Stimulated activated CD4-positive, alpha-beta T cell treated with anti-CD3 and anti-CD28 coated beads, Interleukin-15, amount 100 ng/mL, for 24 hours (primary cell): ENCODE measurements at places on chromosomes 11 and 22.
A peak's percentile ranks its signal among the peaks of the same experiment; 100 is the strongest.

DNA sequence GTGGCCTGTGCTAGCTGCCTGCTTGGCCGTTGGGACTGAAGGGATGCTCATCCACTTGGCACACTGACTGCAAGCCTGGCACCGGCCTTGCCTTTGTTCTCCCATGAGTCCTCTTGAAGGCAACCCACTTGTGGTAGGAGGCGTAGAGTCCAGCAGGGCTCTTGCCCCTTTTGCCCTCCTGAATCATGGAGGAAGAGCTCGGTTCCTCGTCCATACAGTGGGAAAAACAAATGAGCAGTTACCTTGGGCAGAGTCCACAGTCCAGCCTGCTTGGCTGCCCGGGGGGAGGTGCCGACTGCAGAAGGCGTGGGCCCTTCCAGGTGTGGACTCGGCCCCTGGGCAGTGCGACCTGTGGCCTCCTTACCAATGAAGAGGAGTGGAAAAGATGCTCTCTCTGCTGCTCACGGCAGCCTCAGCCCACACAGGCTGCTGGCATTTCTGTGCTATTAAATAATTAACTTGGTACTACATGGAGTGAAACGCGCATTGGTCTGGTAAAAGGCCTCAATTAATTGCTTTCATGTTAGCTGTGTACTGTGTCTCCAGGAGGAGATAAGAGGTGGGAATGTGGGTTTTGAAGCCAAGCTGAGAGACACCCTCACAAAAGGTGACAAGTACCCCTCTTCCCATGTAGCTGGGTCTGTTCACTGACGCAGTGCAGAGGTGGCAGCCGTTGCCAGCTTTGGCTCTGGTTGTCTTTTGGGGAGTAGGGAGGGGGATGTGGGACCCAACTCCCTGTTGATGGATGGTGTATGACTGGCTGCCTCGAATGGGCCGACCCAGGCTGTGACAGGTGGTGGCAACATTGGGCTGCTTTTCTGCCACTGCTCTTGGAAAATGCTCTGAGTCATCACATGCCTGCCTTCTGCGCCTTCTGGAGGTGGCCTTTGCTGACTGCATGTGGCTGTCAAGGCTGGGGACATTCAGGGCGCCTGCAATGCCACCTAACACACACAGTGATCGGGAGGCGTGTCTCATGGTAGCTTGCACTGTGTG, 26.8 kb upstream of the B3GAT1 start:
- no peak for DNase-seq

- DNase-seq, result no peak
These were observed 88.5 kb downstream of the ALX4 start for GRCh38 chr11:44221456-44221855.

GRCh38 chr11:75066061-75066460, 30.6 kb downstream of the OR2AT4 start:
- no peak for DNase-seq

DNA sequence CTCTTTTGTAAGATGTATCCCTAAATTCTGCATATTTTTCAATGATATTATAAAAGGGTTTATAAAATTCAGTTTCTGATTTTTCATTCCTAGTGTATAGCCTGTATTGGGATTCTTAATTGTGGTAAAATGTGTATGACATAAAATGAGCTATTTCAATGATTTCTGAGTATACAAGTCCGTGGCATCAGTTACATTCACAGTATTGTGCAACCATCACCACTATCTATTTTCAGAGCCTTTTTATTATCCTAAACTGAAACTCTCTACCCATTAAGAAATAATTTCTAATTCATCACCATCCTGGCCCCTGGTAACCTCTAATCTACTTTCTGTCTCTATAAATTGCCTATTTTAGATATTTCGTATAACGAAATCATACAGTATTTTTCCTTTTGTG, 39.8 kb downstream of the EIF3F start:
- DNase-seq, result no peak

- no peak for DNase-seq
These were observed 98.1 kb downstream of the SIK3 start for GRCh38 chr11:117000014-117000737.

GRCh38 chr11:28529540-28530410, 421.6 kb downstream of the METTL15 start:
- no peak for DNase-seq

- DNase-seq, result peak; percentile 43
These were observed 422 bp downstream of the GLB1L2 start for GRCh38 chr11:134332189-134332631.

DNA sequence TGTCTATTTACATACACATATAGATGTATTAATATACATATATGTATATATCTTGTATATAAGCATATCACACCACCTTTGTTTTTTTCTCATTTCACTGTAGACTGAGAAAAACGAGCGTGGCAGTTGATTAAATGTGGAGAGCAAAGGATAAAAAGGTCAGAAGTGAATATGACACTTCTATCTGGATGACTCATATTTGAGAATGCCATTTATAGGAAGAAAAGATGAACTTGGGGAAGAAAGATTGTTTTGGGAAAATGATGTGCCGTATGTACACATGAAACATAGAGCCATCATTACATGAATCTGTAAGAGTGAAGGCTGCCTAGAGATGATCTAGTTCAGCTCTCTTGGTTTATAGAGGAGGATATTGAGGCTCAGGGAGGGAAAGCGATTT, 28.7 kb downstream of the AMOTL1 start:
- DNase-seq, result no peak

GRCh38 chr22:19067696-19068348, 54.4 kb downstream of the DGCR2 start:
- no peak for DNase-seq
